ENCODE measurements at places on chromosomes 5 and 9.

DNA sequence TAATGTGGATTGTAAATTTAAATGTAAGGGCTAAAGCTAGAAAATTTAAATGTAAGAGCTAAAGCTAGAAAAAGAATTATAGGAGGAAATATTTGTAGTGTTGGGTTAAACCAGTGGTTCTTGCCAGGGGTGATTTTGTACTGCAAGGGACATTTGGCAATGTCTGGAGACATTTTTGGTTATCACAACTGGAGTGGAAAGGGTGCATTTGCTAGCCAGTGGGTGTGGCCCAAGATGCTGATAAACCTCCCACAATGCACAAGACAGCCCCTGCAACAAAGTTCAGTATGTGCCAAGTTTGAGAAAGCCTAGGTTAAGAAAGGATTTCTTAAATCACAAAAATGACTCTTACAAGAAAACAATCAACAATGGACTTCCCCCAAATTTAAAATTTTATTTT is 31.6 kb upstream of the ELL2 start:
- DNase-seq, result no peak

DNA sequence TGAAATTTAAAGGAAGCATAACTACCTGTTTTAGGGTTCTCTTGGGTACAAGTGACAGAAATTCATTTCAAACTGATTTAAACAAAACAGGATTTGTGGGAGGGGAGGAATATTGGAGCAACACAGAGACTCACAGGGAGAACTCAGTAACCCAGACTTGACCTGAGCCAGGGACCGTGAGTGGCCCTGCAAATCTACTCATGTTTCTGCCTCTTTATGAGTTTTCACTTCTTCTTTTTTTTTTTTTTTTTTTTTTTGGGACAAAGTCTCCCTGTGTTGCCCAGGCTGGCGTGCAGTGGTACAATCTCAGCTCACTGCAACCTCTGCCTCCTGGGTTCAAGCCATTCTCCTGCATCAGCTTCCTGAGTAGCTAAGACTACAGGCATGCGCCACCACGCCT is 405.6 kb upstream of the ZNF608 start:
- no peak for DNase-seq

- no peak for DNase-seq
Observed at GRCh38 chr9:130445268-130445983, 665 bp downstream of the ASS1 start.

GRCh38 chr5:170152767-170153166 is 47.1 kb downstream of the FOXI1 start:
- no peak for DNase-seq

- no peak for DNase-seq
Observed at GRCh38 chr9:108272349-108272899, 583.4 kb downstream of the ACTL7B start.

DNA sequence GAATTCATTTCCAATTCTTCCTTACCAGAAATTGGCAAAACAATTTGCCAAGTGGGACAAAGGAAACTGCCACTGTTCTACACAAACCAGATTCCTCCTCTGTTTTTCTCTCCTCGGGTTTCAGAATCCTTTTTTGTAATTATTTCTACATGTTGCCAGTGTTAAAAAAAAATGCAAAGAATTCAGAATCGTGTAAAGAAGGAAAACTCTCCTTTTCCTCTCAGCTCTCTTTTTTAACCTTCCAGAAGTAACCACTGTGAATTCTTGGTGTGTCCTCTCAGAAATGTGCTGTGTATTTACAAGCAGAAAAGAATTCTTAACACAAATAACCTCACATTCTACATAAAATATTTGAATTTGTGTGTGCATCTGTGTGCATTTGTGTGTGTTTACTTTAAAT is 224.6 kb downstream of the DRD1 start:
- DNase-seq, result no peak

DNA sequence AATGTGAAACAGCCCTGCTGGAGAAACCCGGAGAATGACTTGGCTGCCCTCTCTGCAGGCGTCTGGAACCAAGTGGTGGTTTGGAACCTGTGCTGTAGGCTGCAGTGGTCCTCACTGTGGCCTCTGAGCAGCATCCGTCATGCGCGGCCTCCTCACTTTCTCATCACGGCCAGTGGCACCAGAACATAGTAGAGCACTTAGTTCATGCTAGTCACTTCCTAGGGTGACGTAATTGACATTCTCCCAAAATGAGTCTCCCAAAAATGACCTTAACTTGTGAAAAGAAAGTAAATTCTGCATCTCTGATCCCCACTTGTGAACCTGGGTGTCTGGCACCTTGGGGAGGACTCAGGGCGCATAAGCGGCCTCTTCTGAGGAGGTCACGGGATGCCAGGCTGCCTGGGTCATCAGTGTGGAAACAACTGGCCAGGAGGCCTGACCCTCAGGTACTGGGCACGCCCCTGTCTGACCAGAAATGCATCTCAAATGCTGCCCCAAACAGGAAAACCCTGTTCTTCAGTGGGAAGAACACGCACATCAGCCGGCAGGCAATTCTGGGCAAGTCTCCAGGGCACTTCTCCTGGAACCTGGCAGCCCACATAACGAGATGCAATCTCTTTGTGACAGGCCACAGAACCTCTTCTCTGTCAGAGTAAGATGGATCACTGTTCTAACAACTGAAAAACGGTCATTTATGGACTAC is 36.6 kb upstream of the SPTLC1 start:
- no peak for DNase-seq

- no peak for DNase-seq
Observed at GRCh38 chr9:38346811-38347210, 45.7 kb upstream of the ALDH1B1 start.

DNA sequence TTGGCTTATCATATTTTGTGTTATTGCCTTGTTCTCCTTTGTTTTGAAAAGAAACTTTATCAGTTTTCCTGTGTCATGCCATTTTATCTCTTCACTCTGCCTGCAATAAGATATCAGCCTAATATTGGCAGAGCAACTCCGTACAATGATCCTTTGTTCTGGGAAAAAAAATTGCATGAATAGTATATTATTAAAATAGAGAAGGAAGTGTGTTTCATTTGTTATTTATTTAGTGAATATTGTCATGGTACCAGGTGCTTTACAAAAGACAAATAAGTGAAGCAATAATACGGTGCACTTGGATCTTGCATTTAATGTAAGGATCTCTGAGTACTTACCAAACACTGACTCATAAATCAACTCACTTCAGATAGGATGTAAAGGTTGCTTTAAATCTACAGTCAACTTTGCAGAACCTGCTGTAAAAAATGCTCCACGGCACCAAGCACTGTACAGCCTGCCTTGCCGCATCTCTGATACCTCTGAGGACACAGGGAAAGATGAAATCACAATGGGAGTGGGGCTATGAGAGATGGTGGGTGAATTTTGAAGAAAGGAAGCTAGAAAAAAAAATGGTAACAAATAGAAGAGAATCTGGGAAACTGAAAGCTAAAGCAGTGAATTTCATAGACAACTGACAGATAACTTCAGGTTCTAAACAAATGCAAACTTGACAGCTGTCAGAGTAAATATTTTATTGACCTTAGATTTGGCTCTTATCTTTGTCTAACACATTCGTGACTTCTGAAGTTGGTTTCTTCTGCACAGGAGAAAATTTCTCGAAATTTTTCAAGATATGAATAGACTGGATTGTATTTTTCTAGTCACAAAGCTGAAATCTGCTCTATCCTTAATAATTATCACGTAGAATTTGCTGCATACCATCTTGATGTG is 232.1 kb downstream of the ENC1 start:
- no peak for DNase-seq

GRCh38 chr9:33375238-33375840 is 27.0 kb downstream of the AQP7 start:
- DNase-seq, result no peak

Data from stimulated activated CD8-positive, alpha-beta memory T cell treated with anti-CD3 and anti-CD28 coated beads, Interleukin-2, amount 100 ng/mL, for 48 hours (primary cell).